ENCODE measurements at places on chromosomes 2 and 18.

DNA sequence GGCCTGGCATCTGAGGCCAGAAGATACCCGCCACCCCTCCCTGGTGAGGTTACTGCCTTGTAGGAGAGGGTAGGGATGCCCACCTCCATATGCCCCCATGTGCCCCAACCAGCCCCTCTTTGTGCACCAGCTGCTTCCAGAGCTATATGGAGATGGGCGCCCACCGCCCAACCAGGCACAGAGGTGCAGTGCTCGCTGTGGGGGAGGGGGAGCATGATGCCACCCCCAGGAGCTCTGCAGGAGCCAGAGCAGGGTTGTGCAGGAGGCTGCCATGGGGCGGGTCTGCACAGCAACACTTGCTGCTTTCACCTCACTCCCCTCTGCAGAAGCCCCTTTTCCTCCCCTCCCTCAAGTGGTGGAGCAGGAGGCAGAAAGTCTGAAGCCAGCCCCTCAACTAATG is 174.6 kb downstream of the SMAD7 start:
- DNase-seq: no peak

GRCh38 chr2:109120166-109120565 is 8.8 kb upstream of the SH3RF3 start:
- no peak for DNase-seq

DNA sequence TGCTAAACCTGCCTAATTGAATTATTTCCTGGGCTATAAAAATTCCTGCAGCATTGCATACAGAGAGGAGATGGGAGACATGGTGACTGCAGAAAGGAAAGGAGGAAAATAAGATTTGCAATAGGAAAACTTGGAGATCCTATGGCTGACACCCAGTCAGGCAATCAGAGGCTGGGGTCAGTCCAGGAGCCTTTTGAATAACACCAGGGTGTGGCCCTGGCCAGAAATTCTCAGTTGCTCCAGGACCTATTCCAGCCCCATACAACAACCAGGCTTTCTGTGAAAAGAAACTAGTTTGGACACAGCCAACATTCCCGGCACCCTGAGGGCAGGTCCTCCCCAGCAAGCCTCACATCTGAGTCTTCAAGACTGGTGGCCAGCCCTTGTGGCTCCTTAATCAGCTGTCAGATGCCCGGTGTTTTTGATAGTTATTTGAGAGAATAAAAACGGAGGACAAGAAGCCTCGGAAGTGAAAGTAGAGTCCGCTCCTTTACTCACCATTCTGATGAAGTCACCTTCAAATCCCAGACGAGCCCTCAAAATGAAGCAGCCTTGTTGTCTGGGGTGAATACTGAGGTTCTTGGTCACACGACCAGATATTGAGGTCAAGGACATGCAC is 31.1 kb upstream of the GMCL1 start:
- peak; percentile 64 for DNase-seq

GRCh38 chr2:62034715-62035114 is 129.2 kb downstream of the COMMD1 start:
- DNase-seq: no peak

DNA sequence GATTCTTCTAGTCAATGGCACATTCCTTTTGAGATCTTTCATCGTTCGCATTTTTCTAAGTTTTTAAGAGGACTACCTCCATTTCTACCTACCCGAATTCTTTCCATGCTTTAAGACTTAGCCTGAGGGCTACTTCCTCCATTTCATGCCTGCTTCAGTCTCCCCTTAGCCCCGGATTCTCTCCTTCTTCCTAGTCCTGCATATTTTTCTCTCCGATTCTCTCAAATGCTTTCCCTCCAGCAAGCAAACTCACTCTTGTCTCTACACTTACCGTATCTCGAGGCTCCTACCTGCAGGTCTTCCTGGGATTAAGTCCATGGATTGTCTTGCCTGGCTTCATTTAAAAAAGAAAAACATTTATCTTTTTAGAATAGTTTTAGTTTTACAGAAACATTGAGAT is 354.4 kb downstream of the MYCN start:
- no peak for DNase-seq

DNA sequence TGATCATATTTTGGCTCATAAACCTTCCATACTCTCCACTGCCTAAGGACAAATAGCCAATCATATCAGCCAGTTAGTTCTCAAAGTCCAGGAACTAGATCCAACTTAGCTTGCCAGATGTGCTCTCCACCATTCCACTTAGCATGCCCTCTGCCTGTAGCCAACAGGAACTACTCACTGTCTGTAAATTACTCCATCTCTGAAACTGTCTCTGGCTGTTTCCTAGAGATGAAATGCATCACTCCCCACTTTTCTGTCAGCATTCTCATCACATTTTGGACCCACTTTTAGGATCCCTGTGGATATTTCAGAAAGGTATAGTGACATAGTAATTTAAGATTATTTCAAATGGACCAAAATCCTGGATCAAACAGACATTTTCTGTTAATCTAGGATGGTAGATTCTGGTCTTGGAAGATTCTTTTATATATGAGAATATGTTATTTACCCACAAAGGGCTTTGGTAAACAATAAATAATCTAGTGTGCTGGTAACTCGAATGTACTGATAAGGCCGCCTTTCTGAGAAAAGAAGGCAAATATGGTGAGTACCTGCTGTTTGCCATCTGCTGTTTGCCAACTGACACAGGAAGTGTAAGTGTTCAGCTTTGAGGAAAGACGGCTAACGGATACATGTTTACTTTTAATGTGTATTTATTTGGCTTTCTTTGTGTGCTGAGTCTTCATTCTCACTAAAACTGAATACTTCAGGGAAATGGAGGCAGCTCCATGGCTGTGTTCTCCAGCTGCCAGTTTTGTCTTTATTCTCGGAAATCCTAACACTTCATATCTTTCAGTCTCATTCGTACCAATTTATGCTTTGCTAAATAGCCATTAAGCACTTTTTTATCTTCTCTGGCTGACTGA is 79.5 kb downstream of the EVA1A start:
- peak; percentile 30 for DNase-seq

DNA sequence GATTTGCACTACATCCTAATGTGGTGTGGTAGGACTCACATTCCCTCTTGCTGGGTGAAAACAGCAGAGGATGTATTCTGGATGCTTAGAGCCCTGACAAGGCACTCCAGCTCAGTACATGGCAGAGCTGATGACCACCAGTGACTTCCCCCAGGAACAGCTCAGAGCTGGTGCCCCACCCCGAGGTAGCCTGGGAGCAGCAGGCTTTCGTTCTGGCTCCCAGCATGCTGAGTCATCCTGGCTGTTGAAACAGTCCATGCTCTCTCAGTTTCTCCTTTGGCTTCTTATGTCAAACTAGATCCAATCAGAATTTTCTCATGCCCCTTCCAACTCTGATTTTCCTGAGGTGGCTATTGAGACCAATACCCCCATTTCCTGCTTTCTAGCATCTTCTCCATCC is 438.2 kb downstream of the NBAS start:
- DNase-seq: peak; percentile 36

DNA sequence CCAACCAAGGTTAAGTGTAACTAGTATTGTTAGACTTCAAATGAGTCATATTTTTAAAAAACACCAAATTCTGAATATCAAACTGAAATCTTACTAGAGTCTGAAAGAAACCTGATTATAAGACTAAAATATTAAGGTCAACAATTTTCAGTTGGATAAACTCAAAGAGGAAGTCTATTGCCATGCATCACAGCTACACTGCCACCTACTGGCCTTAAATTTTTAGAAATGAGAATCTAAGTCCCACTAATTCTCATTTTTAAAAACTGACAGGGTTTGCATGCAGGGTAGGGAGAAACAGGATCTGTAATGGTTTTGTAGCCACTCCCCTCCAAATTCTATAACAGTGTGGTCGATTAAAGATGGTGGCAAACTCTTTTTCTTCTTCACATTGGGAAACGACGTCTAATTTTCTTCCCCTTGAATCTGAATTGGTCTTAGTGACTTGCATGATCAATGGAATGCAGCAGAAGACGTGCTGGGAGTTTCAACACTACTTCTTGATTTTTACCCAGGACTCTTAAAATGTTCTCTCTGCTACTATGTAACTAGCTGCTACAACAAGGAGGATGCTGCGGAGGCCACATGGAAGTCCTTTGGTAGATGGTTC is 176.1 kb upstream of the SESTD1 start:
- peak; percentile 21 for DNase-seq

DNA sequence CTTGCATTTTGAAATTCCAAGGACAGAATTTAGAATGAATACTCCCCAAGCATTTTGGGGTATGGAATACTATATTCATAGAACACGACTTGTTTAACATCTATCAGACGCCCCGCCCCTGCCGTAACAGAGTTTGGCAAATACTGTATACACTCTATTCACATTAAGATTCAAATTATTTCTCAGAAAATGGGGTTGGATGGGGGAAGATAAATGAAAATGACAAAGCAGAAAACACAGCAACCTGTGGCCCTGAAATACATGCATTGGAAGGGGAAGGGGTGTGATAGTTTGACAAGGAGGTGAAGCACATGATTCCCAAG is 634.6 kb upstream of the SLC39A10 start:
- DNase-seq: no peak

GRCh38 chr2:38474021-38474456 is 97.0 kb upstream of the ATL2 start:
- DNase-seq: no peak

GRCh38 chr2:79985571-79985970 is 319.0 kb downstream of the LRRTM1 start:
- no peak for DNase-seq

DNA sequence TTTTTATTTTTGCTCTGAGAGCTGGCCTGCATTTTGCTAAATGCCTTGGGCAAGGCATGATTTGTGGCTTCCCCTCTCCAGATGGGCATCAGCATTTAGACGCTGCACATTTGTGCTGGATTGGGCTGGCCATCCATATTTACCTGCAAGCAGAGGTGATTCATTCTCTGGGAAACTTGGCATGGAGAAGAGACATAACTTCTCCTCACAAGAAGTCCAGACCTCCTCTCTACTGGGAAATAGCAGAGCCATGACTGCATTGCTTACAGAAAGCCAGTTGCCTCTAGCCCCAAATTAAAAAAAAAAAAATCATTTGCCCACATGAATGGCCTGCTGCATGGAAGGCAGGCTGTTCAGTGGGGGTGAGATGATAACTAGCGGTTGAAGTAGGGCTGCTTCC is 120.1 kb downstream of the ACTR3 start:
- DNase-seq: no peak

- DNase-seq: no peak
Observed at GRCh38 chr2:40418614-40419363, 33.1 kb downstream of the SLC8A1 start.

- DNase-seq: no peak
Observed at GRCh38 chr2:218961651-218962570, 2.4 kb downstream of the CDK5R2 start.

DNA sequence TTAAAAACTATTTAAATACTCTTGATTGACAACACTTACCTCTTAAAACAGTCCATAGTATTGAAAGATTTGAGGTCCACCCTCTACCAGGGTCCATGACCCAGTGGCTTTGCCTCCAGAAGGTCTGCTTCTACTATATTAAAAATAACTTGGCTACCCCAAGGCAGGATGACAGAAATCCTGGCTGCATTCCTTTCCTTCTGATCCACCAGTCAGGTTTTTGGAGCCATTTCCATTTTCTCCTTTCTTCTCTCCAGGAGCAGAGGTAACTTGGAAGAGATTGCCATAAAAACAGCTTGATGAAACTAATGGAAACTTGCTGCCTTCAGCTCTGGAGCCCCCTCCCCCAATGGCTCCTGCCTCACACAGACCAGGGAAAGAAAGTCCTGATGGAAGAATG is 2.6 kb upstream of the FAM171B start:
- no peak for DNase-seq

DNA sequence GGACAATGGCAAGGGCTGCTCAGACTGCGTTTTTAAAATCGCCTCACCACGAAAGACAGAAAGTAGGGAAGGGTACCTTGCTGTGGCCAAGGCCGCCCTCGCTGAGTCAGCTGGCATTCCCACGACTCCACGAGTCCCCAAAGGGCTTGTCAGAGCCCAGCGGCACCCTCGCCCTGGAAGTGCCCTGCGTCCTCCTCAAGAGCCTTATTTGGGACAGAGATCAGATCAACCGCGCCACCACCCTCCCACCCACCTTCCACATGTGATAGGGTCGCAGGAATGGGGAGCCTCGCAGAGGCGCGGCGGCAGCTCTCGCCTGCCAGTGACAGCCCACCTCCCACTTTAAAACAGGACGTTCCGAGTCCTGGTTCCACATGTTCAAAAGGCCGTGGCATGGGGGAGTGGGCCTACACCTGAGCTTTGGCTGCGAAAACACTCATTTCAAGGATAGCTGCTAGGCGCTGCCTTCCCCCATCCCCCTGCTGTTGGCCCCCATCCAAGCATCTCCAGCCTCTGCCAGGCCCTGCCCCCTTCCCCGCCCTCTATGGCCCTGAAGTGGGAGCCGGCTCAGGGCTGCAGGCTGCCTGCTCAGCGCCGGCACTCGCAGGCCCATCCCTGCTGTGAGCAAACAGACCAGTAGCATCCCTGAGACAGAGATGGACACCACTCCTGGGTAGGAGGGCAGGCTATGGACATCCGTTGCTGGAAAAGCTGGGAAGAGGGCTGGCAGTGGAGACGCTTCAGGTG is 38.1 kb upstream of the ARHGEF4 start:
- DNase-seq: peak; percentile 35
